ENCODE measurements at places on chromosomes 13 and 19.

- no peak for DNase-seq
These were observed 73.0 kb downstream of the COL4A1 start for GRCh38 chr13:110233951-110234280.

DNA sequence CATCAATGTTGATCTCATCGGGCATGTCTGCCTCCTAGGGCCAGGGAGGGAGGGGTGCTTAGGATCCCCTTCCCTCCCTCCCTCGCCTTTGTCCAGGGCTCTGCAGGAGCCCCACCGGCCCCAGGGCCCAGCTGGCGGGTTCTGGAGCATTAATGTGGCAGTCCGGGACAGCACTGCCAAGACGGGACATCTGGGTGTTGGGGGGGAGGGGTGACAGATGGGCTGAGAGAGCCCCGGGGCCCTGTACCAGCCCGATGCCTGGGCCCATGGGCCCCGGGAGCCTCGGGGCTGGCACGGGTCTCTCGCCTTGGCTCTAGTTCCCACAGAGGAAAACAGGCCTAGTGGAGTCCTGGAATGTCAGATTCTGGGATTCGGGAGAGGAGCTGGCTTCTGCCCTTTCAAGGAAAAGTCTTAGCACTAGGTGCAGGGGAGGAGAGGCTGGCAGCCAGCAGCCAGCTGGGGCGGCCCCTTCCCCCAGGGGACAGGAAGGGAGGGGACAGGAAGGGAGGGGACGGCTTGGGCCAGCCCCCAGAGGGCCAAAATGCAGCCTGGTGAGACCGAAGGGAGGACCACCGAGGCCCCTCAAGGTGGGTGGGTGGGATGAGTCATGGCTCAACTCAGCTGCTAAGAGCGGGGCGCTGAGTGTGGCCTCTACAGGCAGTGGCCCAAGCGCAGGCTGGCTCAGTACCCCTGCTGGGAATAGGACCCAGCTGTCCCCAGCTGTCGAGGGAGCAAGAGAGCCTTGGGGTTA, 3.1 kb downstream of the PPP1R14A start:
- DNase-seq: no peak

GRCh38 chr13:51328488-51328887, 11.0 kb upstream of the SERPINE3 start:
- no peak for DNase-seq

- DNase-seq: no peak
These were observed 13.2 kb downstream of the ADGRE3 start for GRCh38 chr19:14661372-14661924.

DNA sequence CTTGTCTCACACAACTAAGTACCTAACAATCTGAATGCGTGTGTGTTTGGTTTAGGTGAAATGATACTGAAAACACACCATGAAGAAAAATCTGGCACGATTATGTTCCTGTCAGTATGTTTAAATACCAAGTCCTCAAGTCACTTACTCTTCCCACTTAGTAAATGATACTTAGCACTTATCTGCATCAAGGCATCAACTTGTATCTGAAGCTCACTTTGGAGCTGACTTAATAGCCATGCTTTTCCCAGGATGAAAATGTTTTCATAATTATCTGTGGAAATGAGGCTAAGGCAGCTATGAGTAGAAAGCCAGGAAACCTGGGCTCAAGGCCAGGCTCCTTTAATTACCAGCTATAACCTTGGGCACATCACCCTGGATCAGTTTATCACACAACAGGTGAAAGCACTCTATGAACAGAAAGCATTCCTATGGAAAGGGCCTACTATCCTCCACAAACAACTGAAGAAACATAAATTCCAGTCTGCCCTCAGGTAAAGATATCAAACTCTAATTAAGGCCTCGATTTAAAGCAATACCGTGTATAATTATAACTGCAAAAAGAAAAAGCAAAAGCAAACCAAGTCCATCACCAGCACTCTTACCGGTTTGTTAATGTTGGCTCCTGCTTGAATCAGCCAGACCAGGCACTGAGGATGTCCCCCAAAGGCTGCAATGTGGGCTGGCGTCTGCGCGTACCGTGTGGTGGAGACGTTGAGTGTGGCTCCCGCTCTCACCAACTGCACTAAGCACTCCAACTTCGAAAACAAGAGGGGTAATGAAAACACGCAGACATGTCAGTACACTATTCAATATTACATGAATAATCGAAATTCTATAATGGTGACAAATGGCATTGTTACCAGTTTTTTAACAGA, 4.6 kb downstream of the ANKRD10 start:
- no peak for DNase-seq

- DNase-seq: peak; percentile 23
These were observed 1.5 kb downstream of the CD22 start for GRCh38 chr19:35330475-35330874.

- DNase-seq: no peak
These were observed 33.7 kb upstream of the OLFM4 start for GRCh38 chr13:52994865-52995264.

- DNase-seq: no peak
These were observed 2.6 kb upstream of the DHRS12 start for GRCh38 chr13:51806566-51806965.

GRCh38 chr19:58556622-58557220, 1.7 kb downstream of the UBE2M start:
- DNase-seq: no peak

GRCh38 chr13:110812869-110813645, 99.6 kb downstream of the ING1 start:
- no peak for DNase-seq

GRCh38 chr19:56113074-56113632, 7.9 kb downstream of the ZNF787 start:
- DNase-seq: no peak

GRCh38 chr19:54449701-54450069, 686 bp downstream of the LENG8 start:
- DNase-seq: no peak

- no peak for DNase-seq
These were observed 2.3 kb upstream of the FTL start for GRCh38 chr19:48962849-48963165.

- peak; percentile 87 for DNase-seq
These were observed 11.8 kb downstream of the LRRC4B start for GRCh38 chr19:50556282-50557008.

DNA sequence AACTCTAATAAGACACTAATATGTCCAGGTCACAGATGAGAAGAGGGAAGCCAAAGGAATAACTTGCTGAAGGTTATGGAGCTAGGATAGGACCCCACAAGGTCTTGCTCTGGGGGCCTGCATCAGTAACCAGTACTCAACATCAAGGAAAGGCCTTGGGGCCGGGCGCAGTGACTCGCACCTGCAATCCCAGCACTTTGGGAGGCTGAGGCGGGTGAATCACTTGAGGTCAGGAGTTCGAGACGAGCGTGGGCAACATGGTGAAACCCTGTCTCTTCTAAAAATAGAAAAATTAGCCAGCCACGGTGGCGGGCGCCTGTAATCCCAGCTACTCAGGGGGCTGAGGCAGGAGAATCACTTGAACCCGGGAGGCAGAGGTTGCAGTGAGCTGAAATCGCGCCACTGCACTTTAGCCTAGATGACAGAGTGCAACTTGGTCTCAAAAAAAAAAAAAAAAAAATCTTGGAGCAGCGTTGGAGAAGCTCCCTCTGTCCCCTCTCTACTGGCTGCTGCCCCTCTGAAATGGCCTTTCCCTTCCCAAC, 1.8 kb downstream of the LONP1 start:
- peak; percentile 65 for DNase-seq

GRCh38 chr19:16381756-16382401, 57.3 kb downstream of the KLF2 start:
- no peak for DNase-seq

DNA sequence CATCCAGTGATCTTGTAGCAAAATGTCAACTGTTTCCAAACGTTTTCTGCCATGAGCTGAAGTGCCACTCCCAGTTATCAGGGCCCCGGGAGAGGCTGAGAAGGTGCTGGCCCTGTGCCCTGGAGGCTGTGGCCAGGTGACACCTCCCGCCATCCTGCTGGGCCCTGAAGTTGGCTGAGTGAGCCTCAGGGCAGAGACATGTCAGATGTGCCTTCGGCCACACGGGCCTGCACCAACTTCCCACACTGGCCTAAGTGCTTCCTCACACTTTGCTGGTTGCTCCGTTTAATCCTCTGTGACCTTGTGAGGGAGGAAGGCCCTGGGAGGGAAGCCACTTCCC, 4.8 kb downstream of the ADPRHL1 start:
- DNase-seq: no peak

DNA sequence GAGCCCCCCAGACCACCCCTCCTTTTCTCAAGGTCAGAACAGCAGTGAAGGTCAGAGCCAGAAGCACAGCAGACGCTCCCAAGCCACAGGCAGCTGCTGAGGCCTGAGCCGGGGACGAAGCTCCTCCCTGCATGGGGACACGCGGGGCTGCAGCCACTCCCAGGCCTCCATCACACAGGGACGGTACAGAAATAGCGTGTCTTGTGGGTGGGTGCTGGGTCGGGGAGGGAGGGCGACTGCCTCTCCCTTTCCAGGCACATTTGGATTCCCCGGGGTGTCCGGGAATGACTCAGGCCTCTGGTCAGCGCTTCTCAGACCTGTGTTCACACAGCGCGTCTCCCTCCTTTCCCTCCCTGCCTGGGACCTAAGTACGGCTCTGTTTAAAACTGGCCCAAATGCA, 33.2 kb downstream of the RASA3 start:
- DNase-seq: no peak
